ENCODE measurements at places on chromosomes 1 and 21.

DNA sequence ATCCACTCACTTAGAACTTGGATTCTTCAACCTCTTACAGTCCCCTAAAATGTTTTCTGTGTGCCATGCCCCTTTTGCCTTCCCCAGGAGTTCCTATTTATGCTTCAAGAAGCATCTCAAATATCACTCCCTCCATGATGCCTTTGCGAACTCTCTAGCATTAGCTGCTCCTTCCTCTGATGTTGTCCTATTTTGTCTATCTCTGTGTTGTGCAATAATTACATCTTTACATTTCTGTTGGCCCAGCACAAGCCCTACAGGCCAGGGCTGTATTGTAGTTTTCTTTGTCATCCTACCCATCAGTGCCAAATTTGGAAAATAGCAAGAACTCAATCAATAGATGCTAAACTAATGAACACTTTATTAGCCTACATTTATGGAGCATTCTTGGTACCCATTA is 125.8 kb downstream of the ST6GALNAC5 start:
- no peak for DNase-seq

GRCh38 chr21:42222386-42222785 is 3.4 kb downstream of the ABCG1 start:
- no peak for DNase-seq

GRCh38 chr1:119808972-119809550 is 2.2 kb downstream of the REG4 start:
- peak; percentile 12 for DNase-seq

- DNase-seq = no peak
Measured at GRCh38 chr1:24959623-24959975, 29.5 kb upstream of the RUNX3 start.

GRCh38 chr1:224251741-224252146 is 68.7 kb downstream of the DEGS1 start:
- no peak for DNase-seq

DNA sequence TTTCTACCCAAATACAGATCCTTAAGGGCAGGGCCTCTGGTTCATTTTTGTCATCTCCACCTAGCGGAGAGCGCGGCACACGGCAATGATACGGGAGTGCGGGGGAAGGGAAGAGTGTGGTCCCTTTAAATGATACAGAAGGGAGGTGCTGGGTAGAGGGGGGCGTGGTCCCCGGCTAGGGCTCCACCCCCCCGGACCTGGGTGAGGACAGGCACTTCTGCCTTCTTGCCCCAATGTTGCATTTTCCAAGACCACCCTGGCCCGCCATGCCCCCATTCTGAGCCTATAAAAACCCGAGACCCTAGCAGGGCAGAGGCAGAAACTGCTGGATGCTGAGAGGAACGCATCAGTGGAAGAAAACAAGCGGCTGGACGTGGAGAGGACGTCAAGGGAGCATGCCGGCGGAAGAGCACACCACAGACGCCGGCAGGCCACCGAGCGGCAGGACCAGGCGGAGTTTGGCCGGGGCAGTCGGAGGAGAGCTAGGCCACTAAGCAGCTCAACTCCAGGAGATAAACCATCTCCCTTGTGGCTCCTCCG is 30.0 kb downstream of the LRRC3 start:
- DNase-seq = peak; percentile 18

DNA sequence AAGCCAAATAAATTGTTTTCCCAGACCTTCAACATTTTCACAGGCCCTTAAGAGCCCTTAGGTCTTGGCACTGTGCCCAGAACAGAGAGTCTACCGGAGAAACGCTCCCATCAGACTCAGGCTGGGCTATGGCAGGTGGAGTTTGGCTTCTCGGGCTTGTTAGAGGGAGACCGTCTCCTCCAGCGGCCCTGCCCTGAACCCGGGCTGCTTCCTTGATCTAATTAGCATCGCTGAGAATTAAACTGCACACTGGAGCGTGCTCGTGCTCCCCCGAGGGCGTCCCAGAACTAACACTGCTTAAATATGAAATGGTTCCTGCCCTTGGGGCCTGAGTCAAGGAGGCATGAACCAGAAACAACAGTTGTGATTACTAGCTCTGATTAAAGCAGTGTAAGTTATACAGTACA is 634.4 kb downstream of the MATN1 start:
- DNase-seq = no peak

- DNase-seq = no peak
Measured at GRCh38 chr1:165056914-165057313, 299.6 kb downstream of the LMX1A start.

Measured in activated CD8-positive, alpha-beta memory T cell treated with anti-CD3 and anti-CD28 coated beads for 4 hours (primary cell).